T-helper 1 cell (primary cell): ENCODE measurements at places on chromosomes 2 and 18.

DNA sequence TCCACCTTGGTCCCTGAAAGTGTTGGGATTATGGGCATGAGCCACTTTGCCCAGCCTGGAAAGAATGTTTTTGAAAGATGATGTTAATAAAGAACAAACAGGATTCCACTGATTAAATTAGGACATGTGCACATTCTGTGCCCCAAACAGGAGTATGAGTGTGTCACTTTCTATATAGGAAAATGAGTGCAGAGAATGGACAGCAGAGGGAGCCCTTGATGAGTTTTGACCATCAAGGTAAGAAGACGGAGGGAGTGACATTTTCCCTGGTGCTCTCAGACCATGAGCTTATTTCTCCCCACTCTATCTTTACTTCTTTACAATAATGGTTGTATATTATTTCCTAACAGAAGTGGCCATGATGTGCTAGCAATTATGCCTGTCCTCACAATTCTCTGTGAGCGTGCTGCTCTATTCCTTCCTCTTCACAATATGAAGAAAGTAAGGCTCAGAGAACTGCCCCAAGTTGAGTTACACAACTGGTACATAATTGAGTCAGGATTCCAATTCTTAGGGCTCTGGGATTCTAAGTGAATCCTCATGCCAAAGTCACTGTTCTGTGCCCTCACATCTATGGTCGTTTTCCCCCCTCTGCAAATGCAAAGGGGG is 20.6 kb downstream of the RPL37A start:
- DNase-seq: peak; percentile 22

DNA sequence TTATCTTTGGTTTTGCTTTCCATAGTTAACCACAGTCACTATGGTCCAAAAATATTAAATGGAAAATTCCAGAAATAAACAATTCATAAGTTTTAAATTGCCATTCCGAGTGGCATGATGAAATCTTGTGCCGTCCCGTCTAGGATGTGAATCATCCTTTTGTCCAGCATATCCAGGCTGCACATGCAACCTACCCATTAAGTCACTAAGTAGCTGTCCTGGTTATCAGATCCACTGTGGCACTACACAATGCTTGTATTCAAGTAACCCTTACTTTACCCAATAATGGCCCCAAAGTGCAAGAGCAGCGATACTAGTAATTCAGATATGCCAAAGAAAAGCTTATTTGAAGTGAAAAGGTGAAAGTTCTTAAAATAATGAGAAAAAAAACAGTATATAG is 10.7 kb downstream of the USP34 start:
- no peak for DNase-seq

- no peak for DNase-seq
Measured at GRCh38 chr2:189913821-189914220, 129.6 kb downstream of the PMS1 start.

GRCh38 chr18:61459896-61460648 is 126.8 kb downstream of the CDH20 start:
- DNase-seq: no peak

GRCh38 chr2:127404466-127405254 is 13.6 kb upstream of the PROC start:
- DNase-seq: no peak

- no peak for DNase-seq
Measured at GRCh38 chr2:50514901-50515300, 517.0 kb downstream of the NRXN1 start.

DNA sequence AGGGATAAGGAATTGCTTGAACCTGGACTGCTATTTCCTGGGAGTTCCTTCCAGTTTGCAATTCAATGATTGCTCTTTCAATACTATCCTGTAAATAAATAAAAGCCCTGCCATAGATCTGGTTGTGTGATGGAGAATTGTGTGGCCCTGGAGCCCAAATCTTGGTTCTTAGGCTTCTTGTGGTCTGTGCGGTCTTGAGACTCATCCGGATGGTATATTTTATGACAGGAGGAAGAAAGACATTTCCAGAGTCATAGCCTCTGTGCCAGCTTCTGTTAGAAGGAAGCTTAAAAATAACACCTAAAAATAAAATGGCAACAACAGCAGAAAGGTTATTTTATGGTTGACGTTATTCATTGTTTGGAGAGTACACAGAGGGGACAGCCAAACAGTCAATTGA is 137.7 kb downstream of the ABCA12 start:
- DNase-seq: no peak

GRCh38 chr2:152822676-152823075 is 104.3 kb downstream of the ARL6IP6 start:
- DNase-seq: no peak

DNA sequence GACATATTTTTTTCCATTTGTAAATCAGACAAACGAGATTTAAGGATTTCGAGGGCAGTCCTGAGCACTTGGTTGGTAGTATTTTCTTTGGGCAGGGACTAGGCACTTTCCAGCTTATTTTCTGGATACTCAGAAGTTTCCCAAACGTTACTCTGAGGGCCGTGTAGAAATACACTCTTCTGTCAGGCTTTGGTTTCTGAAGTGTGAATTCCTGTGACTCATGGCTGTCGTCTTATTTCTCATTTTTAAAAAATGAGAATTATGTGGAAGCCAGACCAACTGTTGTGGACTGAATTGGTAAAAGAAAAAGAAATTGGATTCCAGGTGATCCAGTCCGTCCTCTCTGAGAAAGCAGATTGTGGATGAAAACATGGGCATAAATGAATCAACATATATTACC is 658.6 kb upstream of the FANCL start:
- no peak for DNase-seq

GRCh38 chr2:232146294-232146693 is 184.8 kb downstream of the DIS3L2 start:
- no peak for DNase-seq

GRCh38 chr2:66830881-66831280 is 396.0 kb downstream of the MEIS1 start:
- no peak for DNase-seq

DNA sequence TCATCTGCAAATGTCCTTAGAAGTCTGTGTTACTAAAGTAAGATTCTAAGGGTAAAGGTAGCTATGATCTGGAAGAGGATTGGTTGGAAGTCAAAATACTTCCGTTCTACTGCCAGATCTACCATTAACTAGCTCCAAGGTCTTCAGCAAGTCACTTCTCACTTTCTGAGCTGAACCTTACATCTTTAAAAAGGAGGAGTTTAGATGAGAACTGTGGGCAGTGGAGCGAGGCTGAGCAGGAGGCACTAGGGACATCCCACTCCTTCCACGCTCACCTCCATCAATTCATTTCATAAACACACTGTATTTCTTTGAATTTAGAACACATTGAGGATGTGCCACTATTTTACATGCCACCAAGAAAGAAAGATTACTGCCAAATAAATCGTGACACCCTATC is 143.0 kb downstream of the ABCA12 start:
- DNase-seq: no peak

DNA sequence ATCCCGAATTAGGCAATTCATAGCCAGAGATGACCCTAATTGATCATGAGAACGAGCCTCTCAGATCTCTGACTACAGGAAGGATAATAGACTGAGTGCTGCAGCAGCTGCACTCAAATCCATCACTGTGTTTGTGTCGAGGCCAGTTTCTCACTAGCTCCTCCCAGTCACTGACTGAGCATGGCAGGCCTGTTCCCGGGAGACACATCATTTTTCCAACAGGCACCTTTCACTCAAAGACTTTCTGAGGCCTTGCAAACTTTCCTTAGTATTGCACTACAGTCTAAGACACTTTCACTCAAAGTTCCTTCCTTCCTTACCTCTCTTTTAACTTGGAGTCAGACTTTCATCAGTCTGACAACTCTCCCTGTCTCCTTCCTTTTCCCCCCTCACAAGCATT is 13.7 kb downstream of the SOS1 start:
- DNase-seq: no peak
